ENCODE measurements at places on chromosomes 7 and 10.

GRCh38 chr7:101330011-101330484 lies 8.4 kb upstream of the IFT22 start:
- no peak for DNase-seq

GRCh38 chr10:90133606-90134005 lies 432.2 kb downstream of the KIF20B start:
- DNase-seq = no peak

DNA sequence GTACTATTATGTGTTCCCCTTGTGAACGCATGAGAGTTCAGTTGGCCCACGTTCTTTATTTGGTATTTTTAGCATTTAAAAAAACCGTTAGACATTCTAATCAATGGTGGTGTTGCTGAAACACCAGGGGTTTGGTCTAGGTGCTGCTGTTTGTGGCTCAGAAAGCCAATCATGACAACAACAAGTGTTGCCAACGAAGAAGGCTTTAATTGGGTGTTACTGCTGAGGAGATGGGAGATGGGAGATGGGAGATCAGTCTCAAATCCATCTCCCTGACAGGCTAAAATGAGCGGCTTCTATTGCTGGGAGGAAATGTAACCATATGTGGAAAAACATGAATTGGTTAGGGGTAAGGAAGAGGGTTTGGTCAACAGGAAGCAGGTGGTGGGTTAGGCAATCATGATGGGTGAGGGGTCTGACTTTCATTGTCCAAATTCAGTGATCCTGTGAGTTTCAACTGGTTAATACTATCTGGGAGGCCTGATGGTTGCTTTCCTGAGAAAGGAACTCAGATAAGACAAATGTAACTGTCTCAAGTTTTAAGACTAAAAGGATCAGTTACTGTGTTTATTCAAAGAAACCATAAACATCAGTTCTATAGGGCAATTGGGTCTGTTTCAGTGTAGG lies 4.6 kb upstream of the ZNF425 start:
- no peak for DNase-seq

DNA sequence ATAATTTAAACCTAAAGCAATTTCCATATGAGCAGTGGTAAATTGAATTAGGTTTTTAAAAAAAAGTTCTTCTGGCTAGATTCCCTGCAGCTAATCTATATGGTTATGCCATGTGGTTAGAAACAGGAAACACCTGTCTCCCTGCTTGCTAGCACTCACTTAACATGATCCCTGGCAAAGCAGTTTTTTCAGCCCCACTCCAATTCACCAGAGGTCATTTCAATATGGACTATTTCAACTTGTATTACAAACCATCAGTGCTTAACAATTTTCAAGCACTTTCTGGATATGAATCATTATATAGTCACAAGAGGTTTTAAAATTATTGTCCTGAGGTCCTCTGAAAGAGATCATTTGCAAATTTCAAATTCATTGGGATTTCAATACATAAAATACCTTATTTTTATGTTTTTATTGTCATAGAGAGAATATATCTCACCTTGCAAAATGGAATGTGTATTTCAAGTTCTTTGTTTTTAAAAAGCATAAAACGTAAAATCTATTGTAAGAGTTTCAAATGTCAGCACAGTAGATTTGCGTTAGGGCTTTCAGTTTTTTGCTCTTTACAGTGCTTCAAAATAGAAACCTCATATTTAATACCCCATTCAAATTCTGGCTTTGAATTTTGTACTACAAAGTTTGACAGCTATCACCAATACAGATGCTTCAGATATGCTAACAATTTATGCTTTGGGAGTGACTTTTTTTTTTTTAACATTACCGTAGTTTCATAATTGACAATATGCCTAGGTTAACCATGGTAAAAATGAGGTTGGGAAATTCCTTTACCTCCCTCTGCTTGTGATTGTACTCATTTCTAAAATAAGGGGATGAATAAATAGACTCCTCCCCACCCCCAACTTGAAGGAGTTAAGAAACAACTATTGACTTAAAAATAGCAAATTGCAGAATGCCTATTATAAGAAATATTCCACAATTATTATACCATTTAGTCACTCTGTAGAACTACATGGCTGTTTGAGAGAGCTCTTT lies 117.5 kb upstream of the HGF start:
- DNase-seq = peak; percentile 67

DNA sequence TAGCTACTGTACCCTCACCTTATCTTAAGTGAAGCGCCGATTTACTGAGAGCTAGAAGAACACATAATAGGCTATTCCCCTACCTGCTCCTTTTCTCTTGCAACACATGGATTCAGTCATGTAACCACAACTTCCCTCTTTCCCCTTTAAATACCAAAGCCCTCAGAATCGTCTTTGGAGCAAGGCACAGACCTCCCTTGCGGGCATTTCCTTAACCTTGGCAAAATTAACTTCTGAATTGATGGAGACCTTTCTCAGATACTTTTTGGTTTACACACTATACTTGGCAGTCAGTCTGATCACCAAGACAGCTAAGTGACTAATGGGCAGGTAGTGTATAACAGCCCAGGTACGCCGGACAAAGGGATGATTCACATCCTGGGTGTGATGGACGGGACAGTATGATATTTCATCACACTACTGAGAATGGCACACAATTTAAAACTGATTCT lies 72.7 kb upstream of the SEC61G start:
- DNase-seq = no peak

DNA sequence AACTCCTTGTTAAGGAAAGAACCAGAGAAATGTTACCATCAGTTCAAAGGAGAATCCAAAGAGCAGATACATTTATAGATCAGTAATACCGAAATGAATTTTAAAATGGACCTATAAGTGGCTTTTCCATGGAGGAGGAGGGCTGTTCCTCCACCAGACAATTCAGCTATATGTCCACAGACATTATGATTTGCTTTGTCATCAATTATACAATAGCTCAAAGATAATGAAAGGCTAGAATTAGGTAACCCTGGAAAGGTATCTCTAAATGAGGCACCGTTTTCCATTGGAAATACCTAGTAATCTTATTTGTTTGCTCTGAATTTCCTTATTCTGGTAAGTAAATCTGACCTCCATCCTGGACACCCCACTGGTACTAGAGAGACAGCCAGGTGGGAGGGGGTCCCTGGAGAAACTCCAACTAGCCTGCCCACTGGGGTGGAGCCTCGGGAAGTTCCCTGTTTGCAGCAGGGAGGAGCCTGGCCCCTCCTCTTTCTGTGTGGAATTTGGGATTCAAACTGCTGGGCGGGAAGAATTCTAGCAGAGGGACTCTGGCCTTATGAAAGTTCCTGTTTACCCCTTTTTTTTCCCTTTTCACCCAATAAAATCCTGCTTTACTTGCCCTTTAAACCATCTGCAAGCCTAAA lies 218.0 kb downstream of the PHF14 start:
- no peak for DNase-seq

GRCh38 chr10:94178475-94179253 lies 184.1 kb downstream of the NOC3L start:
- DNase-seq = no peak

GRCh38 chr10:91551856-91552255 lies 81.0 kb downstream of the PPP1R3C start:
- DNase-seq = peak; percentile 8

- peak; percentile 23 for DNase-seq
Measured at GRCh38 chr7:74262639-74263398, 8.6 kb upstream of the RFC2 start.

DNA sequence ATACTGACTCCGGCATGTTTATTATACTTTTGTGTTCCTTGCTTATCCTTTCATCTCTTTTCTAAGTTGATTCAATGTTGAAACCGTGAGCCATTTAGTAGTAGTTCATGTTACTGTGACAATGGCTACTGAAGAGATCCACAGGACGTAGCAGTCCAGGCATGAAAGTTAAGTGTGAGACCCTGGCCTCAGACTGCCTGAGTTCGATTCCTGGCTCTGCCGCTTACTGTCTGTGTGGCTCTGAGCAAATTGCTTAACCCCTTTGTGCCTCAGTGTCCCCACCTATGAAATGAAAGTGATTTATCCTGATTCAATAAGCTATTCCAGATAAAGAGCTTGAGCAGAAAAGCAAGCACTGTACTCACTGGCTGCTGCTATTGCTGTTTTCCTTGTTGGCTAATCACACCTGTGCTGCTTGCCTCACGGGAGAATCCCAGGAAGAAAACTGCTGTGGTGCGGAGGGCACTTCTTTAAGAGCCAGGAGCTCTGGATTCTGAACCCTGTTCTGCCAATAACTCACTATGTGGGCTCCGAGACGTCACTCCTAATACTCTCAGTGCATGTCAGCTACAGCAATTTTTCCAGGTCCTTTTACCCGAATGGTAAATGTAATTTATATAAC lies 38.4 kb downstream of the PNLIPRP2 start:
- DNase-seq = no peak

- DNase-seq = no peak
Measured at GRCh38 chr7:99653754-99654153, 26.0 kb downstream of the CYP3A5 start.

DNA sequence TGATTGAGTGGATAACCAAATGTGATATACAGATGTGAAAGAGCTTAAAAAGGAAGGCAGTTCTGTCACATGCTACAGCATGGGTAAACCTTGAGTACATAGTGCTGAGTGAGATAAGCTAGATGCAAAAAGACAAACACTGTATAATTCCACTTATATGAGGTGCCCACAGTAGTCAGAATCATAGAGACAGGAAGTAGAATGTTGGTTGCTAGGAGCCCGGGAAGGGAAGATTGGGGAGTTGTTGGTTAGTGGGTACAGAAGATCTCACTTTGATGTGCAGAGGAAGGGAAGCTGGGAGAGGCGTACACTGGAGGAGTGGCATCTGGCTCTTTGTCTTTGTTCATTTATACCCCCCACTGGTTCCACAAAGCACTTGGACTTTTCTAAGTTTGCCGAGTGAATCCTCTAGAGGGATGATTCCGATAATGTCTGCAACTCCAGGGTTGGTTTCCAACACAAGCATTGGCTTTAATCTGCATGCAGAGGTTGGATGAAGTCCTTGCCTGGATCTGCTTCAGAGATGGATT lies 39.5 kb downstream of the TSPAN14 start:
- peak; percentile 62 for DNase-seq

- no peak for DNase-seq
Measured at GRCh38 chr7:6338551-6339274, 66.3 kb upstream of the CYTH3 start.

DNA sequence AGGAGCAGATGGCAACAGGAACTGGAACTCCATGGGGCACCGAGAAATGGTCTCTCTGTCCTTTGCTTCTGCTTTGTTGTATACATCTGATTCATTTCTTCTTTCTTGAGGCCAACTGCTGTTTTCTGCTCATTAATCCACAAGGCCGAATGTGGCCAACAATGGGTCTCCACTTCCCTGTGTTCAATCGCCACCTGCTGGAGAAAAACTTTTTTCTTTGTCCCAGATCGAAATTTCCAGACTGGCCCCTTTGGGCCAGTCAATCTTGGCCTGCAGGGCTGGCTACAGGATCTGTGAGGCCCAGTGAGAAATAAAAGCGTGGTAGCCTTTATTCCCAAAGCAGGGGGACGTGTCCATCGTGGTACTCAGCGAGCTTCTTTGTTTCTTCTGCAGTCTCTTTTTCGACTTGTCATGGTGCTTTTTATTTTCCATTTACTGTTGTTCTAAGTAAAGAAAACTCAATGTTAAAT lies 58.8 kb downstream of the PARP12 start:
- peak; percentile 19 for DNase-seq

DNA sequence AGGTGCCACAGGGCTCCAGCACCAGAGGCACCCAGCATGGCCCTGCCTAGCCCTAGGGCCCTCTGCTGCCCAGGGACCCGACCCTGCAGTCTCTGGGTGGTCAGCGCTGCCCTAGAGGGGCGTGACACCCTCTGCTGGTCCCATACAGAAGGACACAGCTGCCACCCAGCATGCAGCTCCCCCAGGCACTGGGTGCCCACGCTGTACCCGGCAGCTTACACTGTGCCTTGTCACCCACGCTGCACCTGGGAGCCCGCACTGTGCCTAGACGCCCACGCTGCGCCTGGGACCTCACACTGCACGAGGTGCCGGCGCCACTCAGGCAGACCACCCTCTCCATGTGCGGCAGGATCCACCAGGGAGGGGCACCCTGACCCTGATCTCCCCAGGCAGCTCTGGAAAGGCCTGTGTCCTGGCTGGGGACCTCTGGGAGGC lies 55.2 kb downstream of the PWWP2B start:
- no peak for DNase-seq

DNA sequence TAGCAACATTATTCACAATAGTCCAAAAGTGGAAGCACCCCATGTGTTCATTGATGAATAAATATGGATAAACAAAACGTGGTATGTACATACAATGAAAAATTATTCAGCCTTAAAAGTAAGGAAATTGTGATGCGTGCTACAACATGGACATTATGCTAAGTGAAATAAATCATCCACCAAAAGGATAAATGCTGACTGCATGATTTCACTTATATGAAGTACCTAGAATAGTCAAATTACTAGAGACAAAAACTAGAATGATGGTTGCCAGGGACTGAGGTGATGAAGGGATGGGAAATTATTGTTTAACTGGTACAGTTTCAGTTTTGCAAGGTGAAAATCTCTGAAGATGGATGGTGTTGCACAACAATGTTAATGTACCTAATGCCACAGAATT lies 56.6 kb downstream of the THSD7A start:
- no peak for DNase-seq

GRCh38 chr10:52662256-52662655 lies 110.3 kb downstream of the MBL2 start:
- no peak for DNase-seq

- peak; percentile 75 for DNase-seq
Measured at GRCh38 chr10:97574374-97575126, 2.0 kb downstream of the ANKRD2 start.

- no peak for DNase-seq
Measured at GRCh38 chr10:116444527-116445142, 17.0 kb downstream of the PNLIPRP3 start.

DNA sequence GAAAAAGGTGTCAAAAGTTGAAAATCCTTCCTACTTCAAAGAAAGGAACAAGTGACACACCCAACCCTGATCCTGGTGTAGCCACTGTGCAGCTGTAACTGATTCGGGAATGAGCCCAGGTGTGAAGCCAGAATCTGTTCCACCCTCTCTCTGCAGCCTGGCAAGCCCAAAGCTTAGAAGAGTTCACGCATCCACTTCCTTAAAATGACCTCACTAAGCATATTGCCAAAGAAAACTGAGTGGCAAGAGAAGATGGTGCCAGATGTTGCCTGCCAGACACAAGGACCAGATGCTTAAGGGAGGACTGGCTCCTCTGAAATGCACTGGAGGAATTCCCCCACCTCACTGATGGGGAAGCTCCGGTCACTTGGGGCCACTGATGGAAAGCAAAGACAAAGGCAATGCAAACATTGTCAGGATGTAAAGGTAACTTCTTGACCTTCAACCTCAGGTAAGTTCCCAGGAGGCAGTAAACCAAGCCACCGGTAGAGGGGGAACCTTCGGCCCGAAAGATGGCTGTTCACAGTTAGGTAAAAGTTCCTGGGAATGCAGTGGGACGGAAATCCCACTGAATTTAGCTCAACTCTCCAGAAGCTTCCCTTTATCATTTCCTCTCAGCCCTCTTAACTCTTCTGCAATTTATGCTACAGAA lies 554.9 kb downstream of the KCNMA1 start:
- DNase-seq = no peak

Measured in NCI-H510A treated with DMSO at 0.1 percent for 48 hours (cell line).